Amygdala (tissue), 56 donors: ENCODE measurements at places on chromosomes 13 and 19.

- no peak for DNase-seq
These were observed 511.3 kb downstream of the MYO16 start for GRCh38 chr13:109140479-109141349.

GRCh38 chr13:71169180-71169579 lies 697.8 kb downstream of the DACH1 start:
- DNase-seq = no peak

DNA sequence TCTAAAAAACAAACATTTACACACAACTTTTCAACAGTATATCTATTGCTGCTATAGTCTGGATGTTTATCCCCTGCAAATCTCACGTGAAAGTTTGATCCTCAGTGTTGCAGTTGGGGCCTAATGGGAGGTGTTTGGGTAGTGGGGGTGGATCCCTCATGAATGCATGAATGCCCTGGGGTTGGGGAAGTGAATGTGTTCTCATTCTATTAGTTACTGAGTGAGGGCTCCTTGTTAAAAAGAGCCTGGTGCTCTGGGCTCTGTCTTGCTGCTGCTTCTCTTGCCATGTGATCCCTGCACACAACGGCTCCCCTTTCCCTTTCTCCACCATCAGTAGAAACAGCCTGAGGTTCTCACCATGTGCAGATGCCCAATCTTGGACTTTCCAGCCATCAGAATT lies 242.7 kb upstream of the HTR2A start:
- DNase-seq = no peak

DNA sequence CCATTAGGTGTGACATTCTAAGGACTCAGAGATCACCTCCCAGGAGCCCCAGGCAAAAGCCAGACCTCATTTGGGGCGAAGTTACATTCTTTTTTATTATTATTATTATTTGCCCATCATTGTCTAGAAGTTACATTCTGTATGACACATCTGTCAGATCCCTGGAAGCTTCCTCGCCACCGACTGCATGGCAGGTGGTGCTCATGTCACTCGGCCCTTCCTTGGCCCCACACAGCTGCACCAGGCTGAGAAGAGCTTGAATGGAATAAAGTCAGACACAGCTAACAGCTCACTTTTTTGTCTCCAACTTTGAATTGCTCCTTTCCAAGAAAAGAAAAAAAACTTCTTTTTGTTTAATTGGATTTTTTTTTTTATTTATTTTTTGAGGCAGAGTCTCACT lies 41.4 kb upstream of the LDLR start:
- no peak for DNase-seq

DNA sequence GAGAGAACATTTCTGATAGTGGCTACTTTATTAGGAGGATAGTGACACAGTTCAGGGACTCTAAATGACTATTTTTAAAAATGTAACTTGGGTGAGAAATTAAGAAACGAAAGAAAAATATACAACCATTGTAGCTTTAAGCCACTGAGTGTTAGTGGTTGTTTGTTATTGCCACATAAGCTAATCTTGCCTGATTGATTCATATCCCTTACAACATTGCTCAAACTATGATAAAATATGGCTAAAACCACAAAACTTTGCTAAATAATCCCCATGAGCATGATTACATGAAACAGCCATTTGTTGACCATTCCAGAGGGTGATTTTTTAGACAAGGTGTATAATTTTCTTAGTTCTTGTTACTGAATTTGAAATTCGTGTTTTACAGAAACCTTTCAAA lies 343.4 kb downstream of the SLITRK5 start:
- DNase-seq = no peak

DNA sequence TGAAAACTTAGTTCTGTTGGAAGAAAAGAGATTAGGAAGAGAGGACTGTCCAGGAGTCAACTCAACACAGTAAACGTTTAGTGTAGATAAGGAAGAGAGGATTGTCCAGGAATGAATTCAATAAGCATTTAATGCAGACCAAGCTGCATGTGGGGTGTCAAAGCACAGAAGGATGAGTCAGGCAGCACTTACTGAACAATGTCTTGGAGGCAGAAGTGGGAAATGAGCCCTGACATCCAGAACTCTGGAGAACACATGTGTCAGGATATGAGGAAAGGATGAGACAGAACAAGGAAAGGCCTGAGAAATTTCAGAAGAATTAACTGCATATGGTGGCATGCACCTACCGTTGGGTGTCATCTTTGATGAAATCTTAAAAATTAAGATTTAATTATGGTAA lies 429.2 kb upstream of the HTR2A start:
- DNase-seq = no peak

DNA sequence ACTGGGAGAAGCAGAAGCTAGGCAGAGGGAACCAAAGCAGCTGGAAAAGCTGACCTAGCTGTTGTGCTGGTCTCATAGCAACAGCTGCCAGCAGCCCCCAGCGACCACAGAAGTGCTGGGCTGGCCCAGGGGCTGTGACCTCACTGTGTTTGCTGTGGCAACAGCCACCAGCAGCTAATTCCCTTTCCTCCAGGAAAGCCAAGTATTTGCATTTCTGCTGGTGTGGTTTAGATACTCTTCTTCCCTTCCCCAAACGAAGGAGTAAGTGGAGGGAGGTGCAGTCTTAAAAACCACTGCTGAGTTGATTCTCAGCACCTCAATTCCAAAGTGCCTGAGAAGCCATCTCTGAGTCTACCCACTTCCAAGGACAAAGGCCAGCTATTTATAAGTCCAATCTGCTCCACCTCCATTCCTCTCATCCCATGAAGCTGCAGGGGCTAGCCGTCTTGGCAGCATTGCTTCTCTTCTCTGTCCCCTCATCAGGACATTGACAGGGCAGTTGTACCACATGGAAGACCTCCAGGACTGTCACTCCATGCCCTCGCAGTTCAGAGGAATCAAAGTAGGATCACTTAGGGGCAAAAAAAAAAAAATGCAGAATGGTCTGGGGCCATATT lies 11.5 kb upstream of the CCDC97 start:
- no peak for DNase-seq

DNA sequence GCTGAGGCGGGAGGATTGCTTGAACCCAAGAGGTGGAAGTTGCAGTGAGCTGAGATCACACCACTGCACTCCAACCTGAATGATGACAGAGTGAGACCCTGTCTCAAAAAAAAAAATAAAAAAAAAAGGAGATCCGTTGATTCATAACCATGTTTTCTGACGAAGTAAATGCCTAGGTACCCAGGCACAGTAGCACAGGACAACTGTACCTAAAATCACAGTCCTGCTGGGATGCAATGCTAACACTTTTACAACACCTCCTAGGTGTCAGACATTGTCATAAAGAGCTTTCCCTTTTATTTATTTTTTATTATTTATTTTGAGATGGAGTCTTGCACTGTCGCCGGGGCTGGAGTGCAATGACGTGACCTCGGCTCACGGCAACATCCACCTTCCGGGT lies 2.5 kb upstream of the TTC9B start:
- no peak for DNase-seq

GRCh38 chr13:98384739-98385138 lies 192.2 kb downstream of the STK24 start:
- DNase-seq = no peak
